T-helper 17 cell (primary cell): ENCODE measurements at places on chromosomes 3 and 15.
A peak's percentile ranks its signal among the peaks of the same experiment; 100 is the strongest.

- no peaks in the 10 kb centered on the region for H3K36me3 ChIP-seq
- no peaks in the 10 kb centered on the region for H3K4me1 ChIP-seq
- H3K27me3 ChIP-seq, result peaks cover 14% of the 10 kb centered on the region
- H3K4me3 ChIP-seq, result no peak overlapping the region
- DNase-seq, result no peak
- H3K27ac ChIP-seq, result no peak overlapping the region
These were observed 48.0 kb upstream of the MEX3B start for GRCh38 chr15:82093774-82094211.

GRCh38 chr3:9932535-9932842, 1.1 kb upstream of the CRELD1 start:
- peaks cover 4% of the 10 kb centered on the region for H3K36me3 ChIP-seq
- H3K27me3 ChIP-seq, result no peaks in the 10 kb centered on the region
- peak overlapping the region; percentile 99 for H3K27ac ChIP-seq
- peaks cover 35% of the 10 kb centered on the region for H3K4me1 ChIP-seq

DNA sequence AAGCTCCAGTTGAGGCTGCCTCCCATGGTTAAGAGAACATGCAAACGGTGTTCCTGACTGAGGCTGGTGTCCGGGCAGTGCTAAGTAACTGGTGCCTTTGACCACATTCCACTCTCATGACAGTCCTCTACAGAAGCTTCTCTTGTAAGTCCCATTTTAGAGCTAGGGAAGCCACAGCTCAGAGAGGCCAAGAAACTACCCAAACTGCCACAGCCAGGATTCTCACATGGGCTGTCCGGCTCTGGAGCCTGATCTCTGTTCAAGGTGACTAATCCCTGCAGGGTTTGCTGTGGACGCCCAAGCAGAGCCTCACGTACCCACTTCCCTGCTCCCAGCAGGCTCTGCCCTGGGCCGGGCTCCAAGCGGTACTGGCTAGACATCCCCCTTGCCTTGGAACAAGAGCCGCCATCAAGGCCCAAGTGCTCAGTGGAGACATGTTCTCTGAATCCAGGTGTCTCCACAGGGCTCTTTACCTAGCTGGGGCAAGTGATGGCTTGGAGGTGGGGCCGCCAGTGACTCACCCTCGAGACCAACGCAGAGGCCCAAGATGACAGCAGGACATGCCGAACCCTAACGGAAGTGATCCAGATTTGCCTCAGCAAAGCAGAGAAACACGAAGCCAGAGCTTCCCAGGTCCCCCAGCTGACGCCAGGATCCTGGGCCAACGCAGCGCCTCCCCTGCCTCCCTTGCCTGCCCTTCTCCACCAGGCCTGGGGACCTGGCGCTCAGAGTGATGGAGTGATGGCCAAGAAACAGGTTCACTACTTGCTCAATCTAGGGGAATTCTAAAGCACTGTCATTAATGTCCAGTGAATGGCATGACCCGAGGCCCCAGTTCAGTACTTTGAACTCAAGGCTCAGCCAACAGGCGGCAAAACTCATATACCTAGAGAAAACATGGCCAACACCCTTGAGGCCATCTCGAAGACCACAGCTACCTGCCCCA, 24.4 kb downstream of the KLHL25 start:
- DNase-seq, result no peak
- H3K27me3 ChIP-seq, result no peaks in the 10 kb centered on the region
- H3K4me3 ChIP-seq, result no peak overlapping the region
- peaks cover 21% of the 10 kb centered on the region for H3K4me1 ChIP-seq

GRCh38 chr3:158453865-158454264, 117.1 kb upstream of the MLF1 start:
- no peak overlapping the region for H3K4me3 ChIP-seq
- H3K27me3 ChIP-seq, result no peaks in the 10 kb centered on the region
- peak overlapping the region; percentile 16 for H3K27ac ChIP-seq
- no peak for DNase-seq

- no peak overlapping the region for H3K4me3 ChIP-seq
- H3K4me1 ChIP-seq, result no peaks in the 10 kb centered on the region
- no peak for DNase-seq
These were observed 133.6 kb downstream of the OCA2 start for GRCh38 chr15:27965546-27965945.

GRCh38 chr3:35932995-35933394, 293.7 kb downstream of the ARPP21 start:
- no peaks in the 10 kb centered on the region for H3K27me3 ChIP-seq
- H3K4me1 ChIP-seq, result no peaks in the 10 kb centered on the region
- no peaks in the 10 kb centered on the region for H3K36me3 ChIP-seq

DNA sequence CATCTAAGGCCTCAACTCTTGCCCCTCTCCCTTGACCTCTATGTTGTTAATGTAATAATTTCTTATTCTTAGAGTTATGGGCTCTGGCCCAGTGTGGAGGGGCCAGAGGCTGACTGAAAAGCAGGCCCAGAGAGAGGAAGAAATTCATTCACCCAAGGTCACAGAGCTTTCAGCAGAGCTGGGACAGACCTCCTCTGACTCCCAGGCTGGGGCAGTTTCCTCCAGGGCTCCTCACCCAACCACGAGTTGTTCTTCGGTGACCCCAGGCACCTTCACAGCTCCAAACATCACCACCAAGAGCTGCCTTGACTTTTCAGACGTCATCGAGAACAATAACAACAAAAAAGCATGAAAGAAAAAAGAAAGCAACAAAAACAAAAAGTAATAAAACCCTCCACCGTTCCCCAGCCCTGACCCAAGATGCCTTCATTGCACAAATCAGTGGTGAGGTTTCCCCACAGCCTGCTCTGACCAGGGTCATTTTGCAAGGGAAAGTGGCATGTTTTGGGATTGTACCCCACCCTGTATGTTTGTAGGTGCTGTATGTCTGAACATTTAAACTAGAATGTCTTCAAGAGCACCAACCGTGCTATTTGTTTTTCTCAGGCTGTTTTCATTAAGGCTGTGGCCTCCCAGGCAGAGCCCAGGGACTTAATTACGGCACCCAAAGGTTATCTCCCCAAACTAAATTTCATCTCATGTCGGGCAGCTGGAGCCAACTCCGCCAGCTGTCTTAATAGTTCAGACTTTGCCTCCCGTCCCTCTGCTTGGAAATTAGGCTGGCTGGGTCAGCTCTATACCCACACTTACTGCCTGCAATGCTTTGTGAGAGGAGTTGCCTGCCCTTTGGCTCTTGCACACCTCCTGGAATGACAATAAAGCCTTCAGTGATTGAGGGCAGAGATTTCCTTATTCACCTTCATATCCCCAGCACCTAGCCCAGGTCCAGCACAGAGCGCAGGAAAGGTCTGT, 173.8 kb downstream of the RPLP1 start:
- H3K27ac ChIP-seq, result no peak overlapping the region
- peaks cover 4% of the 10 kb centered on the region for H3K36me3 ChIP-seq
- no peak for DNase-seq
- H3K4me3 ChIP-seq, result peak overlapping the region; percentile 46

- H3K4me1 ChIP-seq, result no peaks in the 10 kb centered on the region
- H3K27me3 ChIP-seq, result no peaks in the 10 kb centered on the region
- no peaks in the 10 kb centered on the region for H3K36me3 ChIP-seq
- H3K27ac ChIP-seq, result no peak overlapping the region
- H3K4me3 ChIP-seq, result no peak overlapping the region
These were observed 674.5 kb upstream of the NECTIN3 start for GRCh38 chr3:110397115-110397514.

- DNase-seq, result no peak
- no peaks in the 10 kb centered on the region for H3K36me3 ChIP-seq
- no peak overlapping the region for H3K27ac ChIP-seq
- H3K27me3 ChIP-seq, result peaks cover 51% of the 10 kb centered on the region
- H3K4me3 ChIP-seq, result no peak overlapping the region
These were observed 1.6 kb upstream of the CHST13 start for GRCh38 chr3:126522363-126522788.
